Large intestine (tissue), 12 donors: ENCODE measurements at places on chromosomes 3 and 15. TPM values are rescaled to one million over a fixed set of nuclear protein-coding genes. Genes with fewer than 3 reads are reported as not detected.

The GPR62 gene
- polyA plus RNA-seq = 0.18 TPM

The ZNF660 gene
- polyA plus RNA-seq = 5.7 TPM

The TMEM42 gene
- 17.1 TPM for polyA plus RNA-seq

The ACOX2 gene
- 96.9 TPM for polyA plus RNA-seq

The EFCC1 gene
- 4.1 TPM for polyA plus RNA-seq

The CCK gene
- 119 TPM for polyA plus RNA-seq

The GOLGA8Q gene
- polyA plus RNA-seq = 1.4 TPM

The SAMMSON gene
- polyA plus RNA-seq = 0.09 TPM

The RARB gene
- polyA plus RNA-seq = 9.1 TPM

The VWA5B2 gene
- polyA plus RNA-seq = 18.6 TPM

The PLSCR5 gene
- polyA plus RNA-seq = 0.10 TPM

The WDR93 gene
- 0.30 TPM for polyA plus RNA-seq

The THBS1 gene
- polyA plus RNA-seq = 34.0 TPM

The OR5H1 gene
- polyA plus RNA-seq = not detected

The TRPC1 gene
- polyA plus RNA-seq = 8.9 TPM

The CCDC9B gene
- 7.2 TPM for polyA plus RNA-seq

The CCR5 gene
- 1.8 TPM for polyA plus RNA-seq

The ANKRD63 gene
- 0.16 TPM for polyA plus RNA-seq

The ESYT3 gene
- 1.8 TPM for polyA plus RNA-seq

The FBXL2 gene
- 27.7 TPM for polyA plus RNA-seq

The ACTC1 gene
- polyA plus RNA-seq = 15.3 TPM

The CHRFAM7A gene
- 3.2 TPM for polyA plus RNA-seq

The ANKUB1 gene
- polyA plus RNA-seq = 0.12 TPM

The SCN5A gene
- polyA plus RNA-seq = 3.5 TPM

The PLA2G4E gene
- polyA plus RNA-seq = 0.43 TPM

The LRTM1 gene
- polyA plus RNA-seq = 0.25 TPM

The TJP1 gene
- 62.9 TPM for polyA plus RNA-seq

The TMOD2 gene
- 12.4 TPM for polyA plus RNA-seq

The ATP10A gene
- 2.2 TPM for polyA plus RNA-seq

The PLA2G4F gene
- 3.6 TPM for polyA plus RNA-seq

The CLDN18 gene
- 4.1 TPM for polyA plus RNA-seq

The KLHL25 gene
- 5.6 TPM for polyA plus RNA-seq

The MUC13 gene
- polyA plus RNA-seq = 1,160 TPM

The GAP43 gene
- 39.3 TPM for polyA plus RNA-seq

The ZMYND10 gene
- 0.99 TPM for polyA plus RNA-seq

The CXCR6 gene
- polyA plus RNA-seq = 2.4 TPM

The ALS2CL gene
- 30.8 TPM for polyA plus RNA-seq

The CYP1A2 gene
- polyA plus RNA-seq = not detected

The GRK7 gene
- polyA plus RNA-seq = not detected

The SLC27A2 gene
- polyA plus RNA-seq = 29.6 TPM

The SOX14 gene
- not detected for polyA plus RNA-seq

The COL8A1 gene
- polyA plus RNA-seq = 6.6 TPM

The VEPH1 gene
- 0.63 TPM for polyA plus RNA-seq

The AADACL2 gene
- 0.01 TPM for polyA plus RNA-seq
